ENCODE measurements at places on chromosomes 4 and X.

- DNase-seq = no peak
Measured at GRCh38 chr4:148259841-148260240, 182.4 kb downstream of the NR3C2 start.

- no peak for DNase-seq
Measured at GRCh38 chr4:101287324-101287723, 60.0 kb downstream of the PPP3CA start.

- DNase-seq = no peak
Measured at GRCh38 chr4:70902577-70903290, 565 bp downstream of the MOB1B start.

DNA sequence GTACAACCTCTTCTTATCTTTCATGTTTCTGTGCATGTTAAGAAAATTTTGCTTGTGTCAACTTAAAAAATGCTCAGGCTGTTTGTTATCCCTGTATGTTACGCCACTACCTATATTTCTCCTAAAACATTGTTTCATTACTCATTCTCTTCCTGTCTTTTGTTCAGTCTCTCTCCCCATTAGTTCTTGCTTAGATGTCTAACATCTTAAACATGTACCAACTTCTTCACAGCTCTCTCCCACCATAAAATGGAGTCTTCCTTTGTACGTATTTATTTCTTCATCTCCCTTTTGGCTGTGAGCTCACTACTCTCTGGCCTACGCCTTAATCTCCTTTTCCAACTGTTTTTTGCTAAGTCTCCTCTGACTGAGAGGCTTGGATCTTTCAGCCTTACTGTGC, 36.4 kb downstream of the PCDH7 start:
- no peak for DNase-seq

DNA sequence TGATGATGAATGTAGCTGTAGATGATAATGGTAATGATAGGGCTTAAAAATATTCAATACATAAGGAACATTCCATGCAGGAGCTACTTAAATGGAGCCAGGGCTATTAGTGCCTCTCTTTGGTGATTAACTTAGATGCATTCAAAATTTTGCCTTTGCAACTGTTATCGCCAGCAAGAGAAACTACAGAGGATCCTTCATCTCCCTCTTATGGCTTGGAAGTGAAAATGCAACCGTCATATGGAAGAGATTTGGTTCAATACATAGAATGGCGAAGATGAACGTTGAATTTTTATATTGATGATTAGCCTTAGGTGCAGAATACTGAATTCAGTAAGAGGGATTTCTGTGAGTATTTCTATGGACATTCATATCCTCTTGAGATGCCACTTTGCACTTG, 134.5 kb upstream of the NLGN4X start:
- DNase-seq = no peak

GRCh38 chr4:95217197-95217596, 331.6 kb downstream of the UNC5C start:
- no peak for DNase-seq

DNA sequence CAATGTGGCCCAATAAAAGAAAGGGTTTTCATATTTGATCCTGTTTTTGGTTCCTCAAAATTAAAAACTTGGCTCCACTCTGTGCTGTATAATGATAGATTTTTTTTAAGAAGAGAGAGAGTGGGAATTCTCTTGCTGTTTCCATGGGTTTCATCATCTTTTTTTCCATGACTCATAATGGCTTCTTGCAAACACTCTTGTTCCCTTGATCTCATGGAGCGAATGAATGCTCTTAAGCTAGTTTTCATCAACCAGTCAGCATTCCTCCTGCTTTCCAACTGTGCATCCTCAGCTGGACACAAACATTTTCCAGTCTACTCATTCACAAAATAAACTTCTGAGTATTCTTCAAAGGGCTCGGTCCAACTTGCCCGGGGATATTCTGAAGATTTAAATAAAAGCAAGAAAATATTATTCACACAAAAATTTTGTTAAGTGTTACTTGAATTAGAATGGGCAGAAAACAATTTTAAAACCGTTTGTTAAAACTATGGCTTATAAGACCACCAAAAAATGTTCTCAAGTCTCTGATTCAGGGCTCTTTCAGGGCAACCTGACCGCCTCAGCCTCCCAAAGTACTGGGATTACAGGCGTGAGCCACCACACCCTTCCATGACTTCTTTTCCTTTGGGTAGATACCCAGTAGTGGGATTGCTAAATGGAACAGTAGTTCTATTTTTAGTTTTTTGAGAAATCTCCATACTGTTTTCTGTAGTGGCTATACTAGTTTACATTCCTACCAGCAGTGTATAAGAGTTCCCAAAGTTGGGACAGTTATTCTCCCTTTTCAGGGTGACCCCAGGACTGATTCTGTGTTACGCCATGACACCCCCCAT, 64.7 kb downstream of the TMEM156 start:
- no peak for DNase-seq

DNA sequence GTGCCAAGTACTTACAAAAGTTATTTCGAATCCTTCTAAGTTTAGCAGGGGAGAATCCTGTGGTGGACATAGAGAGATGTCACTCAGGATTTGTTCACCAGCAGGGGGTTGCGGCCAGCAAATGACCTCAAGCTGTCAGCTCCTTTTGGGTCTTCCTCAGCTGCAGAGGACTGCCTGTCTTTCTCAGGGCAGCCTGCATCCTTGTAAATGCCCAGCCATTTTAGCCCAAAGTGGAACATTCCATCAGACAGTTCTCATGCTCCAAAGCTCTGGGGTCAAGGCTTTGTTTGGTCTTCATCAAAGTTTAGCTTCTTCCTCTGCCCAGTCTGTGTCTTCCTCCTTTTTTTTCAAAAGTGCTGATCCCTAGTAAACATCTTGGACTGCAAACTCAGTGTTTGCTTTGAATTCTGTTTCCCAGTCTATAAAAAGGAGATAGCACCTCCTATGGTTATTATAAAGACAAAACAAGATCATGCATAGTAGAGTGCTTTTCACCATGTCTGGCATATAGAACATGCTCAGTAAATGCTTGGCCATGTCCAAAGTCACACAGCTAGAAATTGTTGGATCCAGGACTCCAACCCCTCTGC, 156.4 kb upstream of the GATB start:
- no peak for DNase-seq

DNA sequence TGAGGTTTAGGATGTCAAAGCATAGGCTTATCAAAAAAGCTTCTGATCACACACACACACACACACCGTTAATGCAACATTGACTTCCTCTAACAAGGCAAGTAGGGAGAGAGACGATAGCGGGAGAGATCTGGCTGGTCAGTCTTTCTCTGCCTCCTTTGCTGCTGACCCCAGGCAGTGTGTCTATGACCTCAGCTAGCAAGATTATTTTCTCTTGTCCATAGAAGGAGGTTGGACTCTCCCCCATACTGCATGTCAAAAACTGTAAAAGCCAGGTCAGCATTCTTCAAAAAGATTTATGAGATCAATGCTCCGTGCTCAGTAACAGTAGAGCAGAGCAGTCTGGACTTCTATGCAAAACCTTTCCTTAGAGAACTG, 63.5 kb upstream of the PGM2 start:
- DNase-seq = no peak

- no peak for DNase-seq
Measured at GRCh38 chr4:177371461-177371860, 61.8 kb downstream of the NEIL3 start.

DNA sequence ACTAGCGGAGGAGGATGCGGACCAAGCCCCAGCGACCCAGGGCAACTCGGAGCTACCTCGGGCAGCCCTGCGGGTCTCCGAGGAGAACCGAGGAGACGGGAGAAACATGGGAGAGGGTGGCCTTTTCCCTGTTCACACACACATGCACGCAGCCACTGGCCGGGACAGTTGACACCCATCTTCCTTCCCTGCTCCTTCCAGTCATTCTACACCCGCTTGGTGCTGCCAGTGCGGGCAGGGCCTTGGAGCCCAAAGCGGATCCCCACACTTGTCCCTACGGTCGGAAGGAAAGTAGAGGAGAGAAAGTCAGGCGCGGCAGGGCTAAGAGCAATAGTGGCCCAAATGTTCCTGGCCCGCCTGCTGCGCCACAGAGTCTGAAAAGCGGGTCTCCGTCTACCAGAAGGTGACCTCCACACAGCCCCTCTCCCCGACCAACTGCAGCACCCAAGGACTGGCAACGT, 1.1 kb upstream of the PPP3CA start:
- DNase-seq = no peak

DNA sequence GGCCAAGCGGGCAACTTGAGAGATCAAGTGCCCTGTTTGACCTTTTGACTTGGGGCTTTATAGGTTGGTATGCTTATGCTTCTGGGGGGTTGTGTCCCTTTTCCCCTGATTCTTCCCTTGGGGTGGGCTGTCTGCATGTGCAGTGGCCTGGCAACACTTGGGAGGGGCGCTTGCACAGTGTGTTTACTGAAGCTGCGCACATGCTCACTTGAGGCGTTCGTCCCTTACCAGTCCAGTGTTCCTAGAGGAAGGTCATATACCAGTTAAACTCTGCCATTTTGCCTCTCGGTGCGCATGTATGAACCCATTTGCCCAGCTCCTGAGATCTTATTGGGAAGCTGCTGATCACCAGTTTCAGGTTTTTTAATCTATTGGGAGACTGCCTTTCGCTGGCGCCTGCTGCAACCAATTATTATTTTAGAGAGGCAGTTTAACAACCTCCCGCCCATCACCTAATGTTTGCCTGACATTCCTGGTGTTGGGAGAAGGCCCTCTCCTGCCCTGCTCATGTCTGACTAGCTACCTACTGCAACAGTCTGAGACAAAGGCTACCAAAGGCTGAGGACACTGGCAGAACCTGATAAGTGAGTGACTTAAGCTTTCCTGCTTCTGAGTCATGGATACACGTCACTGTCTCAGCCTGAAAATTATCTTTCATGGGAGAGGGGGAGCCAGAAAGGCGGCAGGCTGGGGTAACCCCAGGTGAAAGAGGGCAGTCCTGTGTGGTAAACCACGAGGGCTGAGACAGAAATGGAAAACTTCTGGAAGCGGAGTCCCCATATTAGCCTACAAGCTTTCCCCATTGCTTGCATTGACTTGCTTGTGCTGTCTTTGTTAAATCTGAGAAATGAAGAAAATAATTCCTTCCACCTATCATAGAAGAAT, 97.6 kb downstream of the CPE start:
- no peak for DNase-seq

DNA sequence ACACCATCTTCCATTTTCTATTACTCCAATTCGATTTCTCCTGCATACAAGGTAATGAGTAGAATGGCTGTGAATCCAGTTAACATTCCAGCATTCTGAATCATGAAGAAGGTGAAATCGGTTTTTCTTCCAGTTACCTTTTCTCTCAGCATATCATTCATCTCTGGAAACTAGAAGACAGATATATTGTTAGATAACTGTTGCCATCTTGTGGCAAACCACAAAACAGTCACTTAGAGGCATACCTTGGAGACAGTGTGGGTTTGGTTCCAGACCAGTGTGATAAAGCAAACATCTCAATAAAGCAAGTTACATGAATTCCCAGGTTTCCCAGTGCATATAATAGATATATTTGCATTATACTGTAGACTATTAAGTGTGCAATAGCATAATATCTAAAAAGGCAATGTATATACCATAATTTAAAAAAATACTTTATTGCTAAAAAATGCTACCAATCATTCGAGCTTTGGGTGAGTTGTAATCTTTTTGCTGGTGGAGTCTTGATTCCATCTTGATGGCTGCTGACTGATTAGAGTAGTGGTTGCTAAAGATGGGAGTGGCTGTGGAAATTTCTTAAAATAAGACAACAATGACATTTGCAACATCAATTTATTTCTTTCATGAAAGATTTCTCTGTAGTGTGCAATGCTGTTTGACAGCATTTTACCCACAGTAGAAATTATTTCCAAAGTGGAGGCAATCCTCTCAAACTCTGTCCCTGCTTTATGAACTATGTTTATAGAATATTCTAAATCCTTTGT, 82.1 kb downstream of the SLC39A8 start:
- no peak for DNase-seq

DNA sequence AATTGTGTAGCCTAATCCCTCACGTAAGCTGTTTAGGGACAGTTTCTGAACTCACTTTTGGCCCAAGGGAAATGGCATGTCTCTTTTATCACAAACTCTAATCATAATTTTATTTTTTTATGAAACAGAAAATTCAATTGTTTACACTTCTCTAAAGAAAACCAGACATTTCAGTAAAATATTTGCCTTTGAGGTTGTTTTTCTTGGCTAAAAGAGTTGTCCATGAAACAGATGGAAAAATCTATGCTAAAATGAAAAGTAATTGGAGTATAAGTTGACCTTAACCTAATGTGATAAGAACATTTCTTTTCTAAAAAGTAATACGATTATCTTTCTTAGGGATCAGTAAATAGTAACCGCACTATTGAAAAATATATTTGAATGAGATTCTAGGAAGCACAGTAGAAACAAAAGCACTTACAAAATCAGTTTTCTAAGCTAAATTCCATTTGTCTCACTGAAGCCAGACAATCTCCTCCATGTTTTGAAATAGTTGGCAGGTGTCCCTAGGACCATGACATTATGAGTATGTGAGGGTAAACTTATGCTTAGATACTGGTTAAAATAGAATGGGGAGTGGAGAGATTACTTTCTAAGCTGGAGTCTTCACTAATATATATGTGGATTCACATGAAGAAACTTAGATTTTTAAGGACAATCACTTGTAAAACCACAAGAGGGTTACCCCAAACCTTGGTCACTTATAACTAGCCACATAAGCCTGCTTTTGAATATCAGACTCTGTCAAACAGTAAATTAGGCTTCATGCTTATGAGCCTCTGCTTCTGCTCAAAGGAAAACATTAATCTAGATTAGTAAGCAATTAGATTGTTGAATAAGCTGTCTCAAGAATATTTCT, 20.1 kb upstream of the TET2 start:
- no peak for DNase-seq

DNA sequence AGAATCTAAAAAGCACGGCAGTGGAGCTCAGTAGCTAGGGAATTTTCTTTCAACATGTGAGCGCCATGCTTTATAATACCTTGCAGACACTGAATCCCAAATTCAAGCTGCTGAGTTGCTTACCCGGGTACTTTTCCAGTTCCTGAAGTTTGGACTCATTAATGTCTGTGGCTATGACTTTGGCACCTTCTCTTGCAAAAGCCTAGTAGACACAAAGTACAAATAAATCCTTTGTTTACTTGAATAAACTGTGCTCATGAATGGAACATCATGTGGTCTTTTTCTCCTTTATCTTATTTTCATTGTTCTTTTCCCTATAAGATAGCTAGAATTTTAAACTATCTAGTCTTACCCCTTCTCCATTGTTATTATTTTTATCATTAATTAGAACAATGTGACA, 4.6 kb downstream of the BDH2 start:
- DNase-seq = no peak

DNA sequence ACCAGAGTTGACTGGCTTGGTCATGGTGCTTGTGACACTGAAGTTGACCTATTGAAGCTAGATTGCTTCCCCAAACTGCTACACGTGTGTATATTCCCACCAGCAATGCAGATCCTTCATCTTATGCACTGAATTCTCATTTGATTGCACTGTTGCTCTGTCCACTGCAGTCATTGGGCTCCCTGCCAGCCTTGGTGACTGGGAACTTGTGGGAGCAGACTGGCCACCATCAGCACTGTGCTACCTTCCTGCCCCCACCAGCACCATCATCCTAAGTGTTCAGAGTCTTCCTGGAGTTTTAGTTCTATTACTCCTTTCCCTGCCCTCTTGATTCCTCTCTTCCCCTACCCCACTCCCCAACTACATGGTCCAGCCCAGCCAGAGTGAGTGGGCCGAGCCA, 117.7 kb upstream of the PRPS2 start:
- no peak for DNase-seq

All from activated CD8-positive, alpha-beta memory T cell treated with anti-CD3 and anti-CD28 coated beads, Interleukin-2, amount 50 U/mL, for 4 hours (primary cell).